ENCODE measurements at places on chromosomes 1 and 21.

- no peak for DNase-seq
These were observed 19.5 kb downstream of the CACNA1S start for GRCh38 chr1:201092738-201093137.

DNA sequence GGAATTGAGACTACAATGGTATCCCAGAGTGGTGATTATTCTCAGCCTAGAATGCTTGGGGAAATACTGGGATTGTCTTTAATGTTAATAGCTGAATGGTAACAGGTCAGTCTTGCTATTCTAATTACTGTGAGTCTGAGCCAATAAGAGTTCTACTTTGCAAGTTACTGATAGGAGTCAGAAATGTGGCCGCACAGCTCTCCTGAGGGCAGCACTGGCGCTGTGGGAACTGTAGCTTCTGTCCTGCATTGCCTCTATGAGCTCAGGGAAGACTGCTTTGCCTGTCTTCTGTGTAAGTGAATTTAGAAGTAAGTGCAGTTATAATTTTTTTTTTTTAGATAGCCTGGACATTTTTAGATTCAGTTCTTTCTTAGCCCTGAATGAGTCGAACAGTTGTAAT, 10.0 kb upstream of the VAMP3 start:
- no peak for DNase-seq

DNA sequence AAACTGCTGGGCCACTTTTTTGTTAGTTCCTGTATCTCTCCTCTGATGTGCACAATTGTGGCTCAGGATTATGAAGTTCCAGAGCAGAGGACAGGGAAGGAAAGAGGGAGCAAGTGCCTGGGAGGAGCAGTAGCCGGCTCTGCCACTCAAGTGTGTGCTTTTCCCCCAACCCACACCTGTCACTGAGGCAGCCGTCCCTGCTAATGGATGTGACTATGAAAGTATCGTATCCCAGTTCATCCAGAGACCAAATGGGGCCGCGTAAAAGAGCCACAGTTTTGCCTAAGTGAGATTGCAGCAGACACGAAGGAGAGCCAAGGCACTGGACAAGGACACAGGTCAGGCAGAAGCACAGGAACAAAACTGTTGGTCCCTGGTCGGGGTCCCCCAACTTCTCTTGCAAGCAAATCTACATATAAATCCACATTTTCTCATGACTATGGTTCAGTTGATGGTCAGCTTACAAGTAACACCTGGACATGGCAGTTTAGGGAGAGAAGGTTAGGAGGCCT, 204.7 kb downstream of the RHOU start:
- no peak for DNase-seq

DNA sequence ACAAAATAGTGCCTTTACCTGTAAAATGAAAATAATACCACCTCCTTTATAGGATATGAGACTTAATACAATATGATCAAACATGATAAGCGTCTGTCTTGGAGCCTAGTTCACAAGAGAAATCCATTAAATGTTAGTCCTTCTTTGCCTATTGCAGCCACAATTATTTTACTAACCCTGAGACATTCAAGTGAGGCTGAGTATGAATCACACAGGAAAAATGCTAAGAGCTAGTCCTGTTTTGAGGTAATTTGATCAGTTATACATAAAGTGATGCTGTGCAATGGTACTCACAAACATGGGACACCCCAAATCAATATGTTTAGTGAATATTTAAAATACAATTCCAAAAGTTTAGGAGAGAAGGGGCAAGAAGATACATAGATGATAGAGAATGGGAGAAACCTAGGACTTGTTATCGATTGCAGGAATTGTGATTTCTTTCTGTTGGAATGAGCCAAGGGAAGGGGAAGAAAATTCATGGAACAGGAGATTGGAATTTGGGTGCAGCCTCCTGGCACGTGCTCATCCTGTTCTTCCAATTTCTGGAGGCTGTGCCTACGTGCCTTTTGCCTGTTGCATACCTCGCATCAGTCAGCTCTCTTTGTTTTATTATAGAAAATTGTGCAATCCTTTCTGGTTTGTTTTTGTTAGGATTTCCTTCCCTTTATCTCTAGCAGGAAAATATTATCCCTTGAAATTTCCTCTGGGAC, 39.9 kb upstream of the BACH1 start:
- DNase-seq, result no peak

DNA sequence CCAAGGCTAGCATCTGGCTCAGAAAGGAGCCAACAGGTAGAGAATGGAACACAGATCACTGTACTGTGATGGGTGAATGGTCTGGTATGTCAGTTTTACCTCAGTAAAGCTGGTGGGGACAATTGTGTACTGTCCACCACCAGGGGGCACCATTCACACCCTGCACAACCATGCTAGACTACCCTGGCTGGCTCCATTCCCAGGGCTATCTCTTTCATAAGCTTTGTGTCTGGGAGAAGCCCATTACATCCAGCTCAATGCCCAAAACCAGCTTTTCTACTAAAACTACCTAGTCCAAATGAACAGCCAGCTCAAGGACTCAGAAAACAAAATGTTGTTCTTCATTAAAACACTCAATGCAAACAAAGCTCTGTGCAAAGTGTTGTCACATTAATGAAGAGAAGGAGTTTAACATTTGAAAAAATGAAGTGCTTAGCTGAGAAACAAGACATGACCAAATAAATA, 62.0 kb upstream of the RASAL2 start:
- no peak for DNase-seq

DNA sequence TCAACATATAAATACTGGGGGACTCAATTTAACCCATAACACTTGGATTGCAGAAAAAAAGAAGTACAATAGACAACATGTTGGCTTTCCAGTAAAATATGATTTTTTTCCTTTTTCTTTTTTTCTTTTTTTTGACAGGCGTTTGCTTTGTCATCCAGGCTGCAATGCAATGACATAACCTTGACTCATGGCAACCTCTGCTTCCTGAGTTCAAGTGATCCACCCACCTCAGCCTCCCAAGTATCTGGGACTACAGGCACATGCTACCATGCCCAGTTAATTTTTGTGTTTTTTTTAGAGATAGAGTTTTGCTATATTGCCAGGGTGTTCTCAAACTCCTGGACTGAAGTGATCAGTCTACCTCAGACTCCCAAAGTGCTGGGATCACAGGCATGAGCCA, 1512.0 kb upstream of the PRMT6 start:
- DNase-seq, result no peak

DNA sequence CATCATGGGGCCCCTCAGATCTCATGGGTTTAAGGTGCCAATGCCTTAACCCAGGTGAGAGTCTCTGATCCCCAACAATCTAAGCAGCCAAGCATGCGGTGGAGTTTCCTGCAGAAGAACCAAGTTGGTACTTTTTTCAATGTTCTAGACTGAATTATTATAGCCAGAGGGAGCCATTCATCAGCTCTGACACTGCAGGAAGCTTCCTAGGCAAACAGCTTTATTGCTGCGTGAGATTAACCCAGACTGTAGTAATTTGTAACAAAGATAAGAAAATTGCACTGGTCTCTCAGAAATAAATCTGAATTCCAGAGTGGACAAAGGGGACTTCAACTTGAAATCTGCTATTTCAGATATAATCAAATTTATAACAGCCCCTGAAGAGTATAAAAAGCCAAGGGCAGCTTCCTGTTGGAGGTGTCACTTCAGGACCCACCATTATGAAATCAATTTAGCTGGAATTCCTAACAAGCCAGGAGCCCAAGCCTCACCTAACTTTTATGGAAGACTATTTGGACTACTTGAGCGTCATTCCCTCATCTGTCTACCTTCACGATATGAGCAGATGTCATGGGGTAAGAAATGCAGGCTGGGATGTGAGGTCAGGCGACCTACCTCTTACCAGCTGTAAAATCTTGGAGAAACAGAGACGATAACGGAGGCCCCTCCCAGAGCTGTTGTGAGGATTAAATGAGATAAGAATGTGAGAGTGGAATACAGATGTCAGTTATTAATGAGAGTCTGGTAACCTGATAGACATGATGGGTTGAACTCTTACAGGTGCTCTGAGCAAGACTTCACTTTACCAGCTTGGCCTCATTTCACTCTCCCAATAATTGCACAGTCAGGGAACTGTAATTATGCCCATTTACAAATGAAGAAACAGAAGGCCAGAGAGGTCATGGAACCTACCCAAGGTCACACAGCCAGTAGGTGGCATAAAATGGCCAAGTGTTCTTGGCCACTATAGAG, 135.1 kb downstream of the RRAGC start:
- DNase-seq, result no peak

DNA sequence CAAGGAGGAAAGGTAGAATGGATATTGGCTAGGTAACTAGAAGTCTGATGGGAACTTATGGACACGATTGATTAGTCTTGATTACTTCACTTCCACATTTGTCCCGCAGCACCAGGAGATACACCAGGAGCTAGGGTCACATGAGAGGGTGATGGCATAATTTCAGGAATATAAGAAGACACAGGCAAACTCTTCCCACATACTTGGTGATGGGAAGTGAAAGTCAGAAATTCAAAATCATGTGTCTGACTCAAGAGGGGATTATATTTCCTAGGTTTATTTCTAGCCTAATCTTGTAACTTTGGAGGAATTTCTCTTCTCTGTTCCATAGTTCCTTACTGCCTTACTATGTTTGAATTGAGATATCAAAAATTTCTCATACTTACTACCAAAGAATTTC, 185.0 kb downstream of the PBX1 start:
- DNase-seq, result no peak

DNA sequence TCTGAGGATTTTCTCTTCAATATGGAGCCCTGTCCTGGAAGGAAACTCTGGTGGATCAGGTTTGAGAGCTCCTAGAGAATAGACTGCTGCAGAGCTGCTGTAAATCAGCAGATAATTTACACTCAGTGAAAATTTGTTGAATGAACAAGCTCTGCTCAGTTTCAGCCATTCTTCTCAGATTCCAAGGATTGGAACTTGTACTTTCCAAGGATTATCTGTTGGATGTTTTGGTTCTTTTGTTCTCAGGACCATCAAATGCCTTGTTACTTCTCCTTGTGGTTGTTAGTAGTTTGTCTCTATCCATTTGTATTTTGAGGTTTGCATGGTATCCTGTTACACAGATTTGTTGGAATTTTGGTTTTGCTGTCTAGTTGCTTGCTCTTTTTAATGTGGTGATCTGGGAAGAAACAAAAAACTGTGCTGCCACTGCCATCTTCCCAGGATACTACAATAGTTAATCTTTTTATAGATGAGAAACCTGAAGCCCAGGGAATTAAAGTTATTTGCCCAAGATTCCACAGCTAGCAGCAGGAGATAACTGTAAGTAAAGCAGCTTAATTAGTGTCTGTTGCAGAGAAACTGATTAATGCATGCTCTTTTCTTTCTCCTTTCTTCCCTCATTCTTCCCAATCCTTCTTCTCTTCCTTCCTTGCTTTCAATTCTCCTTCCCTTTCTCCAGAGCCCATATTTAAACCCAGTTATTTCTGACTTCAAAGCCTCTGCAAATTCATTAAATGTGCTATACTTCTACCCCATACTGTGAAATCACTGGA, 21.7 kb upstream of the KIFAP3 start:
- no peak for DNase-seq
